Fibroblast of villous mesenchyme (primary cell): ENCODE measurements at places on chromosomes 5 and 9.
A peak's percentile ranks its signal among the peaks of the same experiment; 100 is the strongest.

GRCh38 chr9:96587338-96588315 is 32.0 kb downstream of the CDC14B start:
- DNase-seq, result no peak

GRCh38 chr5:56683281-56683680 is 132.1 kb upstream of the MAP3K1 start:
- DNase-seq, result no peak

DNA sequence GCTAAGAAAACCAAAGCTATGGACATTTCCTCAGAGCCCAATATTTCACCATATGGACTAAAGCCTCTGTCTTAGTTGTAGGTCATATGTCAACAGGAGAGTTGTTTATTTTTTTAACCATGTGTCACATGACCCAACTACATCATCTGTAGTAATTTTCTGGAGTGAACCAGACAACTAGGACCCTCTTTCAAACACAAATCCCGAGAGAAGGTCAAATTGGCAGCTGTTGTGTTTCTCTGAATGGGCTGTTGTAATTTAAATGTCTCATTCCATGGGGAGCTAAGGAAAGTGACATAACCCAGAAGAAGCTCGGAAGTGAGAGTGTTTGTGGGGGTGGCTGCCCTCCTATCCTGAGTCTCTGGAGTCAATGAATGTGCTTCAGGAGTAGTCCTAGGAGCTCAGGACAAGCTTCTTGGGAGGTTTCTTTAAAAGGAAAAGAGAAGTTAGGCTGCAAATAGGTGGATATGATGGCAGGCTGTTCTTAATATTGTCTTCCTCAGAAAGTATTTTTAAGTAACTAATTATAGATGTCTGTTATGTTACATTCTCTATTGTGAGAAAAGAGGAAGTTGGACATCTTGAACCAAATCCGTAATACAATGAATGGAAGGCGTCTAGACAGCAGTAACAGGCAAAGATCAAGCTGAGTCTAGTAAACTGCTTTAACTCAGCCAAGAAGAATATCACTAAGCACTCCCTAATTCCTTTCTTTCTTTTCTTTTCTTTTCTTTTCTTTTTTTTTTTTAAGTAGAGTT is 50.1 kb downstream of the TMEM167A start:
- DNase-seq, result peak; percentile 8

DNA sequence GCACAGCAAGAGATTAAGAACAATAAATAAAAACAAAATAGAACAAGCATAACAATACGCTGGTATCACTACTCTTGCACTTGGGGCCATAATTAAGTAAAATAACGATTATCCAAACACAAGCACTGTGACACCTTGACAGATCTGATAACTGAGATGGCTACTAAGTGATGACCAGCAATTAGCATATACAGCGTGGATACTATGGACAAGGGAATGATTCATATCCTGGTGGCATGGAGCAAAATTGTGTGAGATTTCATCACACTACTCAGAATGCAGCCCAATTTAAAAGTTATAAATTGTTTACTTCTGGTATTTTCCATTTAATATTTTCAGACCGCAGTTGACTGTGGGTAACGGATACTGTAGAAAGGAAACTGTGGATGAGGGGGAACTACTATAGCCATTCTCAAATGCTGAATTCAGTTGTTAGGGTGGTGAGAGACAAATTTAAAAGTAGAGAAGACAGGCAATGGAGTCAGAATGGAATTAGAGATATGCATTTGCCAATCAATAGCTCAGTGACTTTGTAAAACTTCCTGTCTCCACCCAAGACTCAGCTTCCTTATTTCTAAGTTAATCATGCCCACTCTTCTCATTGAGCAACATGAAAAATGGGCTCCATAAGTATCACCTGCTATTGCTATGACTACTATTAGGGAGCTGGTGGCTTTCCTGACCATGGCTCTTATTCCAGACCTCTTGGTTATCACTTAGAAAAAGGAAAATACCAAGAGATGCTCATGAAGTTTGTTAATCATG is 300.8 kb downstream of the TRIM32 start:
- no peak for DNase-seq

DNA sequence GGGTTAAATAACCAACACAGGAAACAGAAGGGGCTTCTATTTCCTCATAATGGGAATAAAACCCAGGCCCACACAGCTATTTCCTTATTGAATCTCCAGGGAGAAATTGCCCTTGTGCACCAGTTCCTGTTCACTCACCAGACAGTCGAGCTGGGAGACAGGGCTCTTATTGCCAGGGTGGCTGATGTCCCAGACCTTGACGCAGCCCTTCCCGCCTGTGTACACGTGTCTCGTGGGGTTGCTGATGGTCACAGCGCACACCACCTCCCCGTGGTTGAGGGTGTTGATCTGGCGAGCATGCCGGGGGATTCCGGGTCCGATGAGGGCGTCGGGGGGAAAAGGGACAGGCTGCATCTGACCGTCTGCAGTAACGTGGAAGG is 96.5 kb downstream of the TLE1 start:
- no peak for DNase-seq

GRCh38 chr9:2469681-2470221 is 151.8 kb upstream of the VLDLR start:
- peak; percentile 78 for DNase-seq

DNA sequence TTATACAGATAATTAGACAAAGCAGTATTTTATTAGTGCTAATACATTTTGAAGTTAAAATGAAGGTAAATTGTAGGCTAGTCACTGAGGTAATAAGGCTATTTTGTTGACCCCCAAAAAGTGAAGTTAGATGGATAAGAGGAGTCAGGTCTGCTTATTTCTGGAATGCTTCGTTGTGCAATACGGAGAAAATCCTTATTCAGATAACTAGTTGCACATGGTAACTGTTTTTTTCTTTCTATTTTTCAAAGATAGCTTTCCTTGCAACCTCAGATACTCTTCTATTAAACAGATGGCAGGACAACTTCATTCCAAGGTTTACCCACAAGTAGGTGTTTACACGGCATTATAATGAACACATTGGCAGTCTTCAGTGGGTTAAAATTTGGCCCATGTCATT is 101.1 kb downstream of the TMEM174 start:
- no peak for DNase-seq

DNA sequence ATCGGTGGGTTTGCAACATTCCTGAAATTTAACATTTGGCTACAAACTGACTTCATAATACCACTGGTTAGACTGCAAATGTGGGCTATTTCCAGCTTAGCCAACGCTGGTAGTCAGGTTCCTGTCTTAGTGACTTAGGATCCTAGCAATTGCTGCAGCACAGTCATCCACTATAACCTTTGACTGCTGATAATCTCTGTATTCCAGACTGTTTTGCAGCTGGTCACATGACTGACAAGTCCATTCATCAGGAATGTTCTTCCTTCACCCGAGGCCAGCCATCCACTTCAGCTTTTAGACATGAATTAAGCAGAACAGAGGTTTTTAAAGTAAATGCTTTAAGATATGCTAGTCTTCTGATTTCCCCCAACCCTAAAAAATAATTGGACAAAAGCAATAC is 425.9 kb upstream of the MPDZ start:
- peak; percentile 20 for DNase-seq

GRCh38 chr5:143758015-143758414 is 53.9 kb upstream of the HMHB1 start:
- no peak for DNase-seq

DNA sequence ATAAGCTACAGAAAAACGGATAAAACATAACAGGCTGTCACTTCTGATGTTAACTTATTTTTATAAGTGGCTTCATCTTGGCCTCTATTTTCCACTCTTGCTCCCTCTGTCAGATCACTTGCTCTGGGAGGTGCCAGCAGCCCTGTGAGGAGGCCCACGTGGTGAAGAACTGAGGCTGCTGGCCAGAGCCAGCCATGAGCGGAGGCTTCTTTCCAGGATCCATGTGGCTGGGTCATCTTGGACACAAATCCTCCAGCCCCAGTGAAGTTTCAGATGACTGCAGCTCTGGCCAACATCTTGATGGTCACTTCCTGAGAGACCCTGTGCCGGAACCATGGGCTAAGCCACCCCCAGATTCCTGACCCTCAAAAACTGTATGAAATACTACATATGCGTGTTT is 7.5 kb upstream of the CMBL start:
- DNase-seq, result no peak

DNA sequence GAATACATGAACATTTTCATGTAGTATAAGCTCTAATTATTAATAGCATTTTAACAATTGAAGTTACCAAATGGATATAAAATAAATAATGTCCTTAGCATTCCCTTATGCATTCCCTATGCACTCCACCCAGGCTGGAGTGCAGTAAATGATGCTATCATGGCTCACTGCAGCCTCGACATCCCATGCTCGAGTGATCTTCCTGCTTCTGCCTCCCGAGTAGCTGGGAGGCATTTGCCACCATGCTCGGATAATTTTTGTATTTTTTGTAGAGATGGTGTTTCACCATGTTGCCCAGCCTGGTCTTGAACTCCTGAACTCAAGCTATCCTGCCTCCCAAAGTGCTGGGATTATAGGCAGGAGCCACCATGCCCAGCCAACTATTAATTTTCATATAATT is 184.0 kb downstream of the PBX3 start:
- no peak for DNase-seq

GRCh38 chr9:116555119-116555518 is 132.0 kb upstream of the TRIM32 start:
- no peak for DNase-seq

- DNase-seq, result peak; percentile 61
Measured at GRCh38 chr5:139561655-139562451, 714 bp downstream of the UBE2D2 start.

DNA sequence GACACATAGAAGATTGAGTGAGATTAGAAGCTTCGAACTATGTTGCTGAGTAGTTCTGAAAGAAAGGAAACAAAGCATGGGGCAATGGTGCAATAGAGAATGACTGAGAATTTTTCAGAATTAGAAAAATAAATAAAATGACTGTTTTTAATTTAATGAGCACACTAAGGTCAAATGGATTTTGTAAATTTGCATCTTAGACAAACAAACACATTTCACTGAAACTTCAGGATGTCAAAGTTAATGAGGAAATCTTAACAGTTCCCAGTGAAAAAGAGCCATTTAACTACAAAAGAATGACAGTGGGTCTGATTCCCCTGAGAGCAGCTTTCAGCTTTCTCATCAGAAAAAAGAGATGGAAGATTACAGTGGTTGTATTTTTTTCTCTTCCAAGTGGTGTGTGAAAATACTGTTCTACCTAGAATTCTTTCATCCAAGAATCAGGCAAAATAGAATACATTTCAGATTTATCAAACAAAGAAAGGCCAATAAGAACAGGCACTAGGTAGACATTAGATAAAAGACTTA is 591.9 kb downstream of the SEMA5A start:
- peak; percentile 35 for DNase-seq

GRCh38 chr9:130433168-130433946 is 11.4 kb upstream of the ASS1 start:
- peak; percentile 47 for DNase-seq

DNA sequence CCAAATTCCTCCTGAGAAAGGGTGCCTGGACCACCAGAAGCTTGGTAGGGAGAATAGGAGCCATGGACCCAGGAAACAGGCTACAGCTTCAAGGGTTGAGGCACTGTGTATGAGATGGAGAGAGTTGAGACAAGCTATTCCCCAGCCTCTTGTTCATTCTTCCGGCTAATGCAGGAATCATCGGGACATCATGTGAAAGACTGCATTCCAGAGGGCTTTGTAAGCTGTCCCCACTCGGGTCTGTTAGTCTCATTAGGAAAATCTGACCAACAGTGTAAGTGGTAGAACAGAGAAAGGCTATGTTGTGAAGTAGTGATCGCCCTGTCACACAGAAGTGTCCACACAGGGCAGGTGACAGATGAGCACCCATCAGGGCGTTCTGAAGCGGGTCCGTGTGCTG is 81.4 kb downstream of the GABBR2 start:
- no peak for DNase-seq

DNA sequence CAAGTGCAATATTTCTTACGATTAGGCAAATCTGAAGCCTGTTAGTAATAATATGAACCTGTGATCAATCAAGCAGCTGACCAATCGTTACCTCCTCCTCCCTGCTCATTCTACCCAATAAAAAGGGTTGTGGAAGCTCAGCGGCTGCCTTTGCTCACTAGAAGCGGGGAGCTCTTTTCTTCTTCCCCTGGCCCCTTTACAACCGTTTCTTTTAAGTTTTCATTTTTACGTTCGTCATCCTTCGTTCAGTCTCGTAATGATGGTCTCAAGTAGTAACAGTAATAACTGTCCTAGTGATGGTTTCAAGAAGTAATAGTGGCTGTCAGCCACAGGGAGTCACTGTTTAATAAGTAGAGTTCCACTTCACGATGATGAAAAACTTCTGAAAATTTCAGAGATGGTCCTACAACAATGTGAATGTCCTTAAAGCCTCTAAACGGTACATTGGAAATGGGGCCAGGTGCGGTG is 6.2 kb downstream of the UGT3A2 start:
- peak; percentile 33 for DNase-seq

DNA sequence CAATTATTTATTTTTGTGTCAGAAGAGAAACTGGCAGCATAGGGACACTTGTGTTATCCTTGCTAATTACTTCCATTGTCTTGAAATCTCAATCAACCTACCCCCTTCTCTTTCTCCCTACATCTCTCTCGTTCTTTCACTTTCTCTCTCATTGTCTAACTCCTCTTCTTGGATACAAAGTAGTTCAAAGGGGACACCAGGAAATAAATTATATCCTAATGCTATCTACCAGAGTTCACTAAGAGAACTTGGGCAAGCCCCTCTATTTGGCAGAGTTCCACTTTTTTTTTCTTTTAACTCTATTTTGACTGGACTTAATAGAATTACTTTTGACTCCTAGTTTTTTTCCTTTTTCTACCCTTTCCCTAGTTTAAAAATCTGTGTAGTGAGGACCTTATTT is 102.2 kb downstream of the MEF2C start:
- no peak for DNase-seq

- no peak for DNase-seq
Measured at GRCh38 chr5:111308951-111309350, 84.8 kb downstream of the CAMK4 start.

GRCh38 chr5:89513299-89514044 is 630.5 kb upstream of the MEF2C start:
- no peak for DNase-seq

GRCh38 chr5:176883700-176884570 is 15.2 kb downstream of the HK3 start:
- no peak for DNase-seq

- DNase-seq, result peak; percentile 49
Measured at GRCh38 chr9:5479994-5480694, 29.8 kb downstream of the CD274 start.

DNA sequence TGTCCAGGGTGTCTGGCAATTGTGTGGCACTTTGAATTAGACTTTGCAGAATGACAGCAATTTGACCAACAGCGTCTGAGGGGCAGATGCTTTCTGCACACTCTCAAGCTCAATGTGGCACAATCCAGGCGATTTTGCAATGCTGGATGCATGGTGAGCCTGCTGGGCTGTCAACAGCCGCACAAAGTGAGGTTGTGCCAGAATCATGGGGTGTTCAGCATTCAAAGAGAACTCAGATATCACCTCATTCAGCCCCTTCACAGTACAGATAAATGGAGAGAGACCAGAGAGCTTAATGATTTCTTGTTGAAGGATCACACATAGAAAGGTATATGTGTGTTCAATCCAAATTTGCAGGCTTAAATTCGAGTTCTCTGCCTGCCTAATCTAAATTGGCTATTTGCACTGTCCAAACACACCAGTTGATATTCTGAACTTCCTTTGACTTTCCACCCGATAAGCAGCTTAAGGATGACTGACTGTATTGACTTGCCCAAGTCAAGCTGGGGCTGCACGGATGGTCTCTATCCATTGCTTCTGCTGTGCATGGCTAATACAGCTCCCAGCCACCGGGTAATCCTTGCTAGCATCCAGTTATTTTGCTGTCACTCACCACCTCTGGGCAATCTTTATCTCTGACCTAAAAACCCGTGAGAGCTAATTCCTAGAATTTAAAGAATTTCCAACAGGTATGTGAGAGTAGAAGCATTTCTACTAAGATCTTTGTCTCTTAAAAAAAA is 157.9 kb upstream of the TAS2R1 start:
- peak; percentile 36 for DNase-seq
